ENCODE measurements at places on chromosomes 1 and 21.

DNA sequence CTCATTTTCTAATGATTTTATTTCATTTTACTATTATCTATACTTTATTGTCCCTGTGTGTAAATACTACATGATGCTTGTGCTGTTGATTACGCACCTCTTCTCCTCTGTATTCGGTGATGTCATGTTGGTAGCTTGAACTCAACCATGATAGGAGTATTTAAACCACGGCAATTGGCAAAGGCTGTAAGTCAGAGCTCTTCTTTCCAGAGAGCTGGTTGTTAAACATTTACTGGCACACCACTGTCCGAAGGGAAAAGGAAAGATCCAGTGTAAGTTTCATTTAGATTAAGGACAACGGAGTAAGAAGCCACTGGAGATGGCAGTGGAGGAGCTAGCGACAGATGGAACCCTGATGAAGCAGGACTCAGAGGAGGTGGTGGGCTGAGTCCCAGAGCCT, 93.4 kb upstream of the KCNE2 start:
- DNase-seq, result no peak

DNA sequence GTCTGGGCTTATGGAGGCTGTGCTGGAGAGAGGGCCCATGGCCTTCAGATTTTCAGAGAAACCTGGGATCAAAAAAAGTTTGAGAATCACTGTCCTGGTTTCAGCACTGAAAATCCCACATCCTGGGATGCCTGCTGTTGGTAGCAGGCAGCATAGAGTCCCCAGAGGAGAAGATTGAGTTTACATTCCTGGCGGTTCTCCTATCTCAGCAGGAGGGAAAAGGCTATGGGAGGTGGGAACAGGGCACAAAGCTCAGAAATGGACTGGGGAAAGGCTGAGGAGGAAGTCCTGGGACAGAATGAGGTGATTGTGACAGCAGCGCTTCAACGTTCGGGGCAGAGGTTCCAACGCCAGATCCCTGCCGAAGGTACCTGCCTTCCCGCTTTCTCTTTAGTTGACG, 103.4 kb downstream of the ETS2 start:
- DNase-seq, result no peak

DNA sequence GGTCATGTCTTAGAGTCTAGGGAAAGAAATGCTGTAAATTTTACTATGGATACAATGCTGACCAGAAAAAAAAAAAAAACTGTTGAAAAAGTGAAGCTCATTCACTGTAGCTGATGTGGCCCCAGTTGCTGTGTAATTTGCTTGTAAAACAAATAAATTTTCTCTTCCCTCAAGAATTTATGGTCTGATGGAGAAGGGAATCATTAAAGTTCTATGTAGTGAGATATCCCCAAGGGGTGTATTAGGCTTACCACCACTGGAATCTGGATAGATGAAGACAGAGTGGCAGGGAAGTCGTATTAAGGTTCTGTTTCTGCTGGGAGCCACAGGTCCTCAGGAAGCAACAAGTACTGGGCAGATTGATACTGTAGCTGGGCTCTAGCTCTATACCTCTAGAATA, 860.0 kb downstream of the LTN1 start:
- DNase-seq, result no peak

- DNase-seq, result no peak
Observed at GRCh38 chr1:57882934-57883641, 459.2 kb upstream of the DAB1 start.

GRCh38 chr1:158952416-158952815, 21.1 kb downstream of the PYHIN1 start:
- DNase-seq, result no peak

Data from GM23248 (cell line).